ENCODE measurements at places on chromosomes 3 and 15.
A peak's percentile ranks its signal among the peaks of the same experiment; 100 is the strongest.

DNA sequence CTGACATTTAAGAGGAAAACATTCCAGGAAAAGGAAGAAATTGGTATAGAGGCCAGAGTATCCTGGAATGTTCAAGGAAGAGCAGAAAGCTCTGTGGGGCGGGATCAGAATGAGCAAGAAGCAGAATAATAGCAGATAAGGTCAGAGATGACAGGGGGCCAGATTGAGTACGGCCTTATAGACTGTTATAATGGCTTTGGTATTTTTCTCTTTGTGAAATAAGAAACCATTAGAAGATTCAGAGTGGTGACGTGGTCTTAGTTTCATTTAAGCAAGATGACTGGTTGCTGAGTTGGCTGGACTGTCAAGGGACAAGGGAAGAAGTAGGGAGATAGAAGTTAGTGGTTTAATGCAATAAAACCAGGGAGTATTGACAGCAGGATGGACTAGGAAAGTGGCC lies 218.3 kb upstream of the SOX2 start:
- no peak for DNase-seq

DNA sequence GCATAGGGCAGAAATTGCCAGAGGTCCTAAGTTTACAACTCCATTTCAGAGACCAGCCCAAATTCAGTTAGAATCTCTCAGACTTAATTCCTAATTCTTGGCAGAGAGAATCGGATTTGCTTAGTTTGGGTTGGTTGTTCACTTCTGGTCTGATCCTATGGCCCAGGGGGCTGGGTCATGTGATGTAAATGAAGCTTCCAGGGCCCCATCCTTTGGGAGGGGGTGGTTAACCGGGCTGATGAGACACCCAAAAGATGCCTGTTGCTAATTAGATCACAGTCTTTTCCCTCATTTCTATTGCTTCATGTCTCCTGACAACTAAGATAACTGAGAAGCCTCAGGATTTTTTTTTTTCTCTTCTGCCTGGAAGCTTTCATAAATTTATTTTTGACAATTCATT lies 11.1 kb upstream of the ZNF620 start:
- no peak for DNase-seq

DNA sequence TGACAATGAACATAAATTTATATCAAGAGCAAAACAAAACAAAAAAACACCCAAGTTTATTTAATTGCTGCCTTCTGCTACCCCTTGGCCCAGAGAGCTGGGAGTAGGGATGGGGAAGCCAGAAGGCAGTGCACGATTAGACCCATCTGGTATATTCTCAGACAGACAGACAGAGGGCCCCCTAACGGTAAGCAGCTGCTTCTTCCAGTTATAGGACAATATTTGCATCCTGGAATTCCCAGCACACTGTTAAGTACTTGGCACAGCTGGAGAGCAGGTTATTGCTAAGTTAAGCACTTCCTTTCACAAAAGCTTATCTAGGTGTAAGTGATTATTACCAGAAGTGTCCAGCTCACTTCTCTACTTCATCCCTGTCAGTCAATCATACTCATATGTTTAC lies 39.3 kb downstream of the C2CD4B start:
- DNase-seq: no peak

- no peak for DNase-seq
These were observed 12.9 kb upstream of the KCNAB1 start for GRCh38 chr3:156107504-156107903.

DNA sequence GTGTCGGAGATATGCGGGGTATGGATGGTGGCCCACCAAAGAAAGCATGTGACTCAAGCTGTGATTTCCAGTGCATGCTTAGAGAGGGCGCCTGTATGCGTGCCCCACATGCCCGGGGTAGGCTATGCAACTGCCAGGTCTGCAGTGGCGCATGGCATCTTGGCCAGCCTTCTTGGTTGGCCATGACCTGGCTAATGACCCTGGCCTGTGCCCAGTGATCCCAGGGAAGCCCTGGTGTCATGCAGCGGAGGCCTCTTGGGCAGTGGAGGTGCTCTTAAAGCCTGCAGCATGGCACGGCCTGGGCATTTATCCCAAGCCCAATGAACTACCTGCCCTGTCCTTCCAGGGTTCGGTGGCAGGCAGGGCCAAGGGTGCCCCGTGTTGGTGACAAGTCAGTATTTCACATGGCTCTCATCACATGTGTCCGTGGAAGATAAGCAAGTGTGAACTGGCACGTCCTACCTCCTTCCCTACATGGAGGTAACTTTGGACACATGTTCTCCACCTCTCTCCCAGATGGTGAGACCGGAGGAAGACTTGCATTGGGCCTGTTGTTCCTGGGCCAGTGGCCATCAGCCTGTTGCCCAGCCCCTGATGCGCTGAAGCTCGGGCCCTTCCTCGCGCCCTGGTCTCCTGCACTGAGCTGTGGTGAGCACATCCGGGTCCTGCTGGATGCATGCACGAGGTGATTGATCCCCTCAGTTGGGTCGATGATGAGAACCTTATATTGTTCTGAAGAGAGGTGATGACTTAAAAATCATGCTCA lies 192.0 kb downstream of the UBE3A start:
- no peak for DNase-seq

DNA sequence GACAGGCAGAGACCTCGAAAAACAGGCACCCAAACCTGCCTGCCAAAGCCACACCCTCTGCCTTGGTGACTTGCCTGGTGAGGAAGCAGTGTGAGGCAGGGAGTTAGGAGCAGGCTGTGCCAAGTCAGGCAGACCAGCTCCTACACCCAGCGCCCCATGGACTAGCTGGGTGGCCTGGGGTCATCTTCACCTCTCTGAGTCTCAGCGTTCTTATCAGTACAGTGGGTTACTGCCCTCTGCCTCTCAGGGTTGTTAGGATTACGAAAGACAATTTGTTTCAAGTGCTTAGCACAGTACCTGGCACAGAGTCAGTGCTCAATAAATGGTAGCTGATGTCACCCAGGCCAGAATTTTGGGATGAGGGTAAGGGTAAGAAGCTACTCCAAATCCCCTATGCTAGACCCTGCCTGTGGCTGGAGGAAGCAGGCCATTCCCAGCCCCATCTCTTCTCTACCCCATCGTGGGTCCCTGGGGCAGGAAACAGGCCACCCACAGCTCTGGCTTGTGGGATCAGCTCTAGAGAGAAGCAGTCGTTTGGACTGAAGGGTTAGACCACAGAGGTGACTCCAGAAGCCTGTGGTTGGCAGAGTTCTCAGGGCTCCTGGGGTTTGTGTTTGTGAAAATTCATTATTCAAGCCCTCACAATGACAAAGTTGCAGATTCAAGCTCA lies 10.1 kb downstream of the SLC51B start:
- DNase-seq: no peak

DNA sequence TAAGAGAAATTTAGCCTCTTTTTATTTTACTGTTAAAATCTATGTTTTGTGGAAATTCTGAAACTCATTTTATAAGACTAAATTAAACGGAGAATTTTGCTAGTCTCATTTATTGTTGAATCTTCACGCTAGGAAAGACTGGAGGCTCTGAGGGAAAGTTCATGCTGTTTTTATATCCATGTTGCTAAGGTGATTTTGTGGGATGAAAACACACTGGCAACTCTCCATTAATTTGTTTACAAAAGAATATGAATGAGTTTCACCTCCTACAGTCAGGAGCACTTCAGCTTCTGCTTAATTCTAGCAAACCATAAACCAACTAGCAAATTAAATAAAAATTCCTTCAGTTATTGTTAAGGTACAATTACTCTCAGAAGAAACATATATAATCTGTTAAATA lies 195.4 kb downstream of the RAP2B start:
- no peak for DNase-seq

DNA sequence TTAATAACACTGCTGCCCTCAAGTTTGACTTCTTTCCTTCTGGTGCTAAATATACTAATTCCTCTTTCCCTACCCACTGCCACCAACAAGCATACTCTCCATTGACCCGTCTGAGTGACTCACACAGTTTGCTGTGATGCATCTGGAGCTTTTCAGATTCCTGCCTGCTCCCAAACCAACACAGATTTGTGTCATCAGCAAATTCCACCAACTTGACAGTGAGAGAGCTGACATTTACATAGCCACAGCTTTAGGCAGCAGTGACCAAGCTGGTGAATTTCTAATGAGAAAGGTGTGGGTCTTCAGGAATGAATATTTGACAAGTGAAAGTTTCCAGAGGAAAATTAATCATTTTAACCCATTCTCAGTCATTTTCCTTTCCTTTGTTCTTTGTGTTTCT lies 96.5 kb upstream of the PRICKLE2 start:
- no peak for DNase-seq

DNA sequence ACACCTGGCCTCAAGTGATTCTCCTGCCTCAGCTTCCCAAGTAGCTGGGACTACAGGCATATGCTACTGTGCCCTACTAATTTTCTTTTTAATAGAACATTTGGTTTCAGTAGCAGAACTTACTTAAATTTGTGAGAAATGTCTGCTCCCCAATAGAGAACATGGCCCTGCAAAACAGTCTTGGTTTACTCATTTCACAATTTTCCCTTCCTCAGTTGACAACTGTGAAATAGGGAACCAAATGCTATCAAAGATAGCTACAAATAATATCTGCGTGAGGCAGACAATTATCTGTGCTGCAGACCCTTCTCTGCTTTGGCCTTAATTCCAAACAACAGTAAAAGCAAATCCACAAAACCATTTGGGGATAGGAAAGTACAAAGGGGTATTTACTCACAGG lies 22.6 kb downstream of the METTL6 start:
- no peak for DNase-seq

- DNase-seq: no peak
These were observed 56.8 kb downstream of the SETMAR start for GRCh38 chr3:4359805-4360502.

- no peak for DNase-seq
These were observed 50.1 kb upstream of the CAPN7 start for GRCh38 chr3:15155840-15156360.

GRCh38 chr15:72685925-72686794 lies at the start of the genes BBS4 and HIGD2B:
TSS of gene BBS4 (plus strand) at chr15:72686207. CDS start at chr15:72686228, 21 bp downstream.
TSS of gene HIGD2B (minus strand) at chr15:72686182. CDS start at chr15:72676374, 9,808 bp downstream.
- DNase-seq: peak; percentile 74

DNA sequence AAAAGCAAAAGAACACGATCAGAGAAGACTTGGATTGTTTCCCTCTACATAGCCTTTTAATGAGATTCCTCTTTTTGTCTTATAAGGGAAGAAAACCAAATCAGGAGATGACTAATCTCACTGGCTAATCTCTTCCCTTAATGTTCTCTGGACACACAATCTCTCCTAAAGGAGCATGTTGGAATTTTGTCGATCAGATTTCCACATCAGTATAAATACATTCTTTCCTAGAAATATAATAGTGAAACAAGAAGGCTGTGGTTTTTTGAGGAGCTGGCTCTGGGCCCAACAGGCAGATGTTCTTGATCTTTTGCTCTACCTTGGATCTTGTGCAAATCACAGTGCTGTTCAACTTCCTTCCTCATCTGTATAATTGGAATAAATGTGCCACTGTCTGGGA lies 94.0 kb downstream of the GTPBP8 start:
- no peak for DNase-seq

DNA sequence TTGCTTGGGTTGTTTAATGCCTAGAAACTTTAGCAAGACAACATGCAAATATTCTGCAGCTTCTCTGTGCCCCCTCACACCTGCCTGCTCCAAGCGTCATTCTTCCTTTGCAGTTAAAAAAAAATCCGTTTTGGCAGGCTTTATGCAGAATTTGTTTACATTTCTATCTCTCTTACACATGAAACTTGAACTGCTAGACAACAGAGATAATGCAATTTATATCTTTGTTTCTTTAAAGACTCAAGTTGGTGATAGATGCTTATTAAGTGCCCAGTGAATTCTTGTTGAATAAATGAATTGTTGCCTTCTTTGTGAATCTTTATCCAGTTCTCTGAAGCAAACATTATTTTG lies 53.2 kb downstream of the CHST2 start:
- DNase-seq: no peak

DNA sequence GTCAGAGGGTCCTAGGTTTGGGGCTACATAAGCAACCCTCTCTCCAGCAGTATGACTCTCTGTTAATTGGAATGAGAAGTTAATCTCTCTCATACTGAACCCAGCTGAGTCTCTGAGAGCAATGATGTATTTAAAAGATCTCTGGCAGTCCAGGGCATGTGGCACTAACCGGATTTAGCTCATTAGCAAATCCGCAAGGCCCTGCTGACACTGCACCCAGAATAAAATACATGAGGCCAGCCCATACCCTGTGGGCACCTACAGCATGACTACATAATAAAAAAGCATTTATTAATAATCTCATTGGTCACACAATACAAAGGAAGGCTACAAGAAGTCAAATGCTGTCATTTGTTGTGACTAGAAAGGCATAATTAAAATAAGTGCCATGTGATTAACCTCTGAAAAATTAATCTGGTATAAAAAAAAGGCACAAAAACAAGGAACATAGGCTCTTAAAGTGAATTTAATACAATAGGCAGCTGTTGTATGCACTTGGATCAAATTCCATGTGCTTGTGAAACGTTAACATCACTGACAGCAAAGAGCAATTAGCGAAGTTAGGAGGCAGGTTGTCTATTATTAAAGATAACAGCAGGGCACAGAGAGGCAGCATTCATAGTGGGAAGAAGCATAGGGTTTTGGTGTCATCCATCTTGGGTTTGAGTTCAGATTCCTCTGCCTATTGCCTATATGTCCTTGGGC lies 381.2 kb downstream of the WDR72 start:
- DNase-seq: no peak

DNA sequence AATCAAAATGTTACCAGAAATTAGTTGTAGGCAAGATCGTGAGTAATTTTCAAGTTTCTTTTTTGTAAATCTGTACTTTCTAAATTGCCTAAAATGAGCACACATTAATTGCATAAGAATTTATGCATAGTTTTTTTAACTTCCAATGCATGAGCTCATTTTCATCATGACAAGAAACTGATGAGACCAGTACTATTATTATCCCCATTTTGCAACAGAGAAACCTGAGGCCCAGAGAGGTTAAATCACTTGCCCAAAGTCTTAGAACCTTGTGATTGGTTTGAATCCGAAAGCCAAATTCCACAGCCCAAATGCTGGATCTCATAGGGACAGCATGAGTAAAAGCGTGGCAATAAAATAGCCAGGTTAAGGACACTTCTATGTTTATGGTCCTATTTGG lies 274.7 kb downstream of the ERC2 start:
- DNase-seq: no peak

DNA sequence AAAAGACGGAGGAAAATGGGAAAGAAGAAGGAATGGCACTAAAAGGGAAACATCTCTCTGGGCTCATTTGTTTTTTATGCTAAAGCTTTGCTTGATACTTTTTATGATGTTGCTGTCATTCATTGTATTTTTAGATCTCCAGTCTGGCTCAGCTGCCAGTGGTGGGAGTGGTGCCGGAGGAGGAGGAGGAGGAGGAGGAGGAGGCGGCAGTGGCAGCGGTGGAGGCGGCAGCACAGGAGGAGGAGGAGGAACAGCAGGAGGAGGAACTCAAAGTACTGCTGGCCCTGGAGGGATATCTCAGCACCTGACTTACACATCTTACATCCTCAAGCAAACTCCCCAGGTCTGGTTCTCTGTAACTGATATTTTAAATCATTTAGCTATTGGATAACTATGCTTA lies 49.6 kb downstream of the MAP6D1 start:
- DNase-seq: no peak

- DNase-seq: no peak
These were observed 63.5 kb downstream of the SLC49A4 start for GRCh38 chr3:122858373-122858772.

GRCh38 chr3:61663356-61664104 lies 102.2 kb downstream of the PTPRG start:
- no peak for DNase-seq

GRCh38 chr3:14560110-14560509 lies 20.0 kb upstream of the GRIP2 start:
- DNase-seq: no peak
